ENCODE measurements at places on chromosomes 2 and 18.

- DNase-seq: no peak
Measured at GRCh38 chr2:7190587-7191324, 273.5 kb downstream of the RNF144A start.

DNA sequence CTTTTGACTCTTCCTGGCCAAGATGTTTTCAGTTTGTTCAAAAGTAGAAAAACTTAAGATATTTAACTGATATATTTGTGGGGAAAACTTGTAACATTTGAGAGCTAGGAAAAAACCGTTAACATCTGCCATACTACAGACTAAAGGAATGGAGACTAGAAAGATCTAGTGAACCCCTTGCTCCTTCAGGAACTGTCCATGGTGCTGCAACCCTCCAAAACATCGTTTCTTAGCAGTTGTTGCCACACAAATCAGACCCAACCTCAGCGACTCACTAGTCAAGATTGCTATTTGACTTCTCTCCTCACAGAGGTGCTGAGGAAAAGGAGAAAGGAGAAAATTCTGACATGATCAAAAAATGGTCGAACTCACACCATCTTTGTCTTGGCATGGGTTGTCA is 393.8 kb upstream of the LYPD1 start:
- DNase-seq: no peak

- no peak for DNase-seq
Measured at GRCh38 chr2:77443076-77443475, 79.1 kb downstream of the LRRTM4 start.

- no peak for DNase-seq
Measured at GRCh38 chr2:170298115-170298514, 120.2 kb downstream of the MYO3B start.
